ENCODE measurements at places on chromosomes 4 and X.

- no peak for DNase-seq
These were observed 284.1 kb upstream of the AMOT start for GRCh38 chrX:113124693-113125092.

DNA sequence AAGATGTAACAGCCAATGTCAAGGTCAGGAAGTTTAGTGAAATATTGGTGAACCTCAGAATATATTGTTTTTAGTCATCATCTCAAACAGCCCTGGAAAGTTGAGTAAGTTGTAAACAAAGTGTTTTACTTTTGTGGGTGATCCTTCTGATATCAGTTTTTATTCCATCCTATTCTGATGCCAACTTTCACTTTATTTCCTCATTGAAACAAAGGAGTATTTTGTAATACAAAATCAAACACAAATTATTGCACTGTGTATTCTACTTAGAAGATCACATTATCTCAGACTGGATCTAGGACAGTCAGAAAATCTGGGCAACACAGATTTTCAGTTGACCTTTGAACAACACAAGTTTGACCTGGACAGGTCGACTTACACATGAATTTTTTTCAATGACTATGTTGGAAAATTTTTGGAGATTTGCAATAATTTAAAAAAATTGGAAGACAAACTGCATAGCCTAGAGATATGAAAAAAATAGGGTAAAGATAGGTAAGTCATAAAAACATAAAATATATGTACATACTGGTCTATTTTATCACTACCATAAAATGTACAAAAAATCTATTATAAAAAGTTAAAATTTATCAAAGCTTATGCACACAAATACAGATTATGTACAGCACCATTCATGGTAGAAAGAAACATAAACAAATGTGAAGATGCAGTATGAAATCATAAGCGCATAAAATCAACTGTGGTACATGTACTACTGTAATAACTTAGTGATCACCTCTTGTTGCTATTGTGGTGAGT lies 709.1 kb upstream of the FAM241A start:
- no peak for DNase-seq

DNA sequence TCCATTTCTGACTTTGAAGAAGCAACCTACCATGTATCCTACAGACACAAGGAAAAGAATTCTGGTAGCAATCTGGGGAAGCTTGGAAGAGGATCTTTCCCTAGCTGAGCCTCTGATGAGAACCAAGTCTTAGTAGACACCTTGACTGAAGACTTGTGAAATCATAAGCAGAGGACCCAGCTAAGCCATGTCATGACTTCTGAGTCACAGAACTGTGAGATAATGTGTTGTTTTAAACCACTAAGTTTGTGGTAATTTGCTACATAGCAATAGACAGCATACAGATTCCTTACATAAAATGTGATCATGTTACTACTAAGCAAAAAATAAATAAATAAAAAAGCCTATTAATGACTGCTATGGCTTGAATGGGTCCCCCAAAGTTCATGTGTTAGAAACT lies 71.3 kb upstream of the ANKRD50 start:
- DNase-seq, result no peak

DNA sequence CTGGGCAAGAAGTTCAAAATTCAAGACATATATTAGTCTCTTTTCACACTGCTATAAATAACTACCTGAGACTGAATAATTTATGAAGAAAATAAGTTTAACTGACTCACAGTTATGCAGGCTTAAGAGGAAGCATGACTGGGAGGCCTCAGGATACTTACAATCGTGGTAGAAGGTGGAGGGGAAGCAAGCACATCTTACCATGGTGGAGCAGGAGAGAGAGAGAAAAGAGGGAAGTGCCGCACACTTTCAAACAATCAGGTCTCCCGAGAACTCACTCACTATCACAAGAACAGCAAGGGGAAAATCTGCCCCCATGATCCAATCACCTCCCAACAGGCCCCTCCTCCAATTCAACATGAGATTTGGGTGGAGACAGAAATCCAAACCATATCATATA lies 273.3 kb upstream of the RASGEF1B start:
- no peak for DNase-seq

- DNase-seq, result no peak
These were observed 256.3 kb downstream of the BMPR1B start for GRCh38 chr4:95014068-95014467.

GRCh38 chr4:155615081-155615887 lies 51.4 kb upstream of the GUCY1A1 start:
- no peak for DNase-seq

DNA sequence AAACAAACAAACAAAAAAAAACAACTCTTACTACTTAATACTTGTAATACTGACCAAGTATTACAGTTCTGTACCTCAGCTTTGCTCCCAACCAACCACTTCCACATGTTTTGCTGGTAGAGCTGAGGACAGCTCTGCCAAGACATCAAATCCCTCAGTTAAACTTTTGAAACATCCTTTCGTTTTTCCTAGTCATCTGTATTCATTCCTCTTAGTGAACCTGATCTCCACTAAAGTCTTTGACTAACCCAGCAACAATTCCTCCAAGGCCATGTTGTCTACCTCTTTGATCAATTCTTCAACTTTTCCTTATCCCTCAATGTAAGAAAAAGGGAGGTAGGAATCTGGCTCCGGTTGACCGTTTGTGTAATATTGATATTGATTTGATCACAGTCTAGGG lies 247.5 kb downstream of the ARHGAP24 start:
- DNase-seq, result no peak

All from D341Med (cell line).